ENCODE measurements at places on chromosomes 16 and 17.

- DNase-seq: no peak
Measured at GRCh38 chr16:25089351-25089750, 22.2 kb upstream of the LCMT1 start.

DNA sequence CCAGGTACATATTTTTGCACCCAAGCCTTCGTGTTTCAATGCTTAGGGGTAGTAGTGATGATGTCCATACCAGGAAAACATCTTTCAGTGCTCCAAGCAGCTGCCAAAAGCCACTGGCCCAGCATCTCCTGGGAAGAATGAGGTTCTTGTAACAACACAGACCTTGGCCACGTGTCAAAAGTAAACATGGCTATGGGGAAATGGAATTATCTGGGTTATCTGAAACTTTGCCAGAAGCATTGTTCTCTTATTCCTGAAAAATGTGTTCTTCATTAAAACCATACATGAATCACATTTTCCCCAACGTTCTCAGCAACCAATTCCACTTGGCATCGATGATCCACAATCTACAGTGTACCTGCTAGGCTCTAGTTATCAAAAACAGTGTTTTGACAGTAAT is 524.2 kb upstream of the EEF2KMT start:
- DNase-seq: no peak

GRCh38 chr16:58025351-58026138 is at the start of gene MMP15:
TSS of gene MMP15 (plus strand) at chr16:58025754. CDS start at chr16:58026351, 597 bp downstream.
- DNase-seq: no peak

DNA sequence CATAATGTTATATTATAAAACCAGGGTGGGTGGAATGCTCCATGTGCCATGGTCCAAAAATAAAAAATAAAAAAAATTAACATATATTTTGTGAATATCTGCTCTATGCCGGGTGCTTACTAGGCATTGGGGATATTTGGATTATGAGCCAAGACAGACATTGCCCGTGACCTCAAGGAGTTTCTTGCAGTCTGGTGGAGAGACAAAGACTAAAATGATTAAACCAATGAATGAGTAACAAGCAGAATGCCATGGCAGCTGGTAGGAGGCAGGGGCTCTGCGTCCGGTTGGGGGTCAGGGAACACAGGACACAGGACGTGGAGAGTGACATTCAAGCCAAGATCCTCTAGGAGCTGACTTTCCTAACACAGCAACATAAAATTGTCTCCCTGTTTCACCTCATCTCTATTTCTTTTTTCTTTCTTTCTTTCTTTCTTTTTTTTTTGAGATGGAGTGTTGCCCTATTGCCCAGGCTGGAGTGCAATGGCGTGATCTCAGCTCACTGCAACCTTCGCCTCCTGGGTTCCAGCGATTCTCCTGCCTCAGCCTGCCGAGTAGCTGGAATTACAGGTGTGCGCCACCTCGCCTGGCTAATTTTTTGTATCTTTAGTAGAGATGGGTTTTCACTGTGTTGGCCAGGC is 35.4 kb downstream of the RGS9 start:
- DNase-seq: no peak

DNA sequence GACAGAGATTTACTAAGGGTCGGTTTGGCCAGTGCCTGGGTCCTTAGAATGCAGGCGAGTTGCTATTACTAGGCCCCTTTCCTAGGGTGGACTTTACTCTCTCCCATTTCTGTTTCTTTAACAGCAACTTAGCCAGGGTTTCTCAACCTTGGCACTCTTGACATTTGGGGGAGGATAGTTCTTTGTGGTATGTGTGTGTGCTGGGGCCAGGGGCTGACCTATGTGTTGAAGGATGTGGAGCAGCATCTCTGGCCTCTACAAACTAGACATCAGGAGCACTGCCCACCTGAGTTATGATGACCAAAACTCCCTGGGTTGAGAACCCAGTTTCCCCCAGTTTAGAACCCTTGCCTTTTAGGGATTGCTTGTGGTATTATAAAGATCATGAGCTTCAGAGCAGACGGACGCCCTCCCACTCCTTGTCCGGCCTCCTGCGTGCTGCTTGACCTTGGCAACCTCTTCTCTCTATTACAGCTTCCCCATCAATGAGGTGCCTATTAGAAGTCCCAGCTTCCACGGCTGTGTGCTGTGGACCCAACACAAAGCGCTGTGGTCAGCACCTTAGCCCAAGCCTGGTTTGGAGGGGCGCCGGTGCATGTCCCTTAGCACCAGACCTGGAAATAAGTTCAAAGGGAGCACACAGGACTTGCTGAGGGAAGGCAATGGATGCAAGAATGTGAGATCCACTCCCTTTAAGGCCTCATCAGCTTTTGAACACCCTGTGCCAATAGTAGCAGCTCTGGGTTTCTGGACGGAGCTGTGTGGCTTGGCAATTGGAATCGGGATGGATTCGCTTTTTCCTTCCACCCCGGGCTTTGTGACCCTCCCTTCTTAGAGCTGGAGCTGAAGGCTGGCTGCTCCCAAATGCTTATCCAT is 239.2 kb upstream of the MAF start:
- DNase-seq: no peak

- no peak for DNase-seq
Measured at GRCh38 chr16:50281391-50282009, 15.1 kb downstream of the ADCY7 start.

GRCh38 chr17:28047806-28048205 is 5.3 kb downstream of the NLK start:
- no peak for DNase-seq

GRCh38 chr17:44887016-44887415 is 12.2 kb downstream of the EFTUD2 start:
- no peak for DNase-seq

DNA sequence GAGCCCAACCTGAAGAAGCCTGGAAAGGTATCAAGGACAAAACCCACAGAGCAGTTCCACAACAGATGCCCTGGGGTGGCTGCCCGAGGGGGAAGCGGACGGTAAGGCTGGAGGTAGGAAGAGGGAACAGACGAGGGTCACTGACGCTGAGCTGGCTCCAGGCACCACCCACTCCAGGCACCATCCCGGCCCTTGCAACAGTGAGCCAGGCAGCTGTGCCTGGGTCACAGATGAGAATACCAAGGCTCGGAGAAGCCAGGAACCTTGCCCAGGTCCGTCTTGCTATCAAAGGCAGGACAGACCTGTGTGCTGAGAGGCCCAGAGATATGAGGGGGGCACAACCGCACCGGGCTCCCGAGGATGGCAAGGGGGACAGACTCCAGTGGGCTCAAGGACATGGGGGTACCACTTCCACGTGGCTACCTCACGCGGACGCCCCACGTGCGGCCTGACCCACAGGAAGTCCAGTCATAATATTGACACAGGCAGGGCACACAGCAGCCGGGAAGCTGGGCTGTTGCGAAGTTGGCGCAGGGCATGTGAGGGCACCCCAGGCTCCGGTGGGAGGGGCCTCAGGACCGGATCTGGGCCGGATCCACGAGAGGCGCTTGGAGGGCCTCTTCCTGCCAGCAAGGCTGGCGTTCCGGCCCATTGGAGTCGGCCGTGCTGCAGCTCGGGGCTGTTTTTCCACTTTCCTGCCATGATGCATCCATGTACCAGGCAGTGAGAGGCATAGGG is 29.9 kb downstream of the PEMT start:
- DNase-seq: no peak

DNA sequence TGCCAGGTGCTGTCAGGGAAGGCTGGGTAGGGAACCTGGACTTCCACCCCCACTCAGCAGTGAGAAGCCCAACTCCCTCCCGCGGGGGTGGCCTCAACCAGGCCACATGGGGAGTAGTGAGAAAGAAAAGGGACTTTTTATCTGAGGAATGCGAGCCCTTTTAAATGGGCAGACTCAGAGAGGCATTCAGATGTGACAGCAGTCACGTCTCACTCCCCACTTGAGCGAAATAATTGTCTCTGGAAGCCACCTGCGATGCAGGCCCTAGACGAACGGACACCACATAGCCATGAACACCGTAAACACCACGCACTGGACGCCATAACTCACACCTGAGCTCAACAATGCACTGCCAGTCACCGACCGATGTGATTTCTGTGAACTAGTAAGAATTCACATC is 11.9 kb upstream of the CD300E start:
- DNase-seq: no peak

- DNase-seq: no peak
Measured at GRCh38 chr16:14667347-14668266, 26.5 kb downstream of the PLA2G10 start.

DNA sequence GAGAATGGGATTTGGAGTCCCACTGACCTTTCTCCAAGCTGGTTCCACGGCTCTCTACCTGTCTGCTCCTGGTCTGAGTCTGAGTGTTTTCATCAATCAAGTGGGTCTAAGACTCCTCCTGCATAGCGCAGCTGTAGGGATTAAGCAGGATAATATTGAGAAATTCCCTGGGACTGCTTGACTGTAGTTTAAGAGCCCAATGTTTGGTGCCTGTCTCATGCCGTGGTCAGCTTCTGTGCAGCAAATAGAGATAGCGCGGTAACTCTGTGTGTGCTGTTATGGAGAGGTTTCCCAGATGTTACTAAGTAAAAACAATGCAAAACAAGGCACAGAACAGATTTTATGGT is 21.4 kb downstream of the RPTOR start:
- DNase-seq: no peak

DNA sequence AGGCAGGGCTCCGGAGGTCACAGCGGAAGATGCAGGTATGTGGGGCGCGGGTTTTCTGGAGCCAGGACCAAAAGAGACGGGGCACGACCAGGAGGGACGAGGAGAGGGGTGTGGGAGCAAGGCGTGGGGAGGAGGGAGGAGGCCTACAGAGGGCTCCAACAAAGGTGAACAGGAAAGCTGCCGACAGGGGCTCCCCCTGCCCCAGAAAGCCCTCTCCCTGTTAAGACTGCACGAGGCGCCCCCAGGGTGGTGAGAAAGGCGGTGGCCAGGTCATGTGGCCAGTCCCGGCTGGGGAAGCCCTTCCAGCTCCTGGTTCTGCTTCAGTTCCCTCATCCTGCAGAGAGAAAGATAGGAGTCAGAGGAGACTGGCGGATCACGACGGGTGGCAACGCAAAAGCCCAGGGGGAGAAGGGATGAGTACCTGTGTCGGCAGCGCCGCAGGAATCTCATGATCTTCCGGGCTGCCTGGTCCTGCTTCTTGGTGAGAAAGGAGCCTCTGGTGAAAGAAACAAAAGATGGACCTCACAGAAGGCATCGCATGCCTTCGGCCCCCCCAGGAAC is 949 bp upstream of the SPAG7 start:
- no peak for DNase-seq

GRCh38 chr16:81424771-81425170 is 19.8 kb upstream of the CMIP start:
- DNase-seq: no peak

DNA sequence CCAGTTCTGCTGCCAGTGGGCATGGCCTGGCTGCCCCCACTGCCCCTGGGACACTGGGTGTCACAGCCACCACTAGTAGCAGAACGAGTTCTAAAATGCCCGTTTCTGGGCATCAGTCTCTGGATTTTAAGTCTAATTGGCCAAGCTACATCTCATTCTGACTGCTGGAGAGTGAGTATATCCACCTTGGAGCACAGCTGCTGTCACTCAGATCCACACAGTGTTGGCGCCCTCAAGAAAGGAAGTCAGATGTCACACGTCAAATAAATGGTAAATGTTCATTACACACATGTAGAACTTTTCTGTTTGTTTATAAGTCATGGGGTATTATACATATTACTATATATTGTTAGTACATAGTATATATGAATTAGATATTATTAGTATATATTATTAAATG is 19.4 kb downstream of the GNGT2 start:
- DNase-seq: no peak

DNA sequence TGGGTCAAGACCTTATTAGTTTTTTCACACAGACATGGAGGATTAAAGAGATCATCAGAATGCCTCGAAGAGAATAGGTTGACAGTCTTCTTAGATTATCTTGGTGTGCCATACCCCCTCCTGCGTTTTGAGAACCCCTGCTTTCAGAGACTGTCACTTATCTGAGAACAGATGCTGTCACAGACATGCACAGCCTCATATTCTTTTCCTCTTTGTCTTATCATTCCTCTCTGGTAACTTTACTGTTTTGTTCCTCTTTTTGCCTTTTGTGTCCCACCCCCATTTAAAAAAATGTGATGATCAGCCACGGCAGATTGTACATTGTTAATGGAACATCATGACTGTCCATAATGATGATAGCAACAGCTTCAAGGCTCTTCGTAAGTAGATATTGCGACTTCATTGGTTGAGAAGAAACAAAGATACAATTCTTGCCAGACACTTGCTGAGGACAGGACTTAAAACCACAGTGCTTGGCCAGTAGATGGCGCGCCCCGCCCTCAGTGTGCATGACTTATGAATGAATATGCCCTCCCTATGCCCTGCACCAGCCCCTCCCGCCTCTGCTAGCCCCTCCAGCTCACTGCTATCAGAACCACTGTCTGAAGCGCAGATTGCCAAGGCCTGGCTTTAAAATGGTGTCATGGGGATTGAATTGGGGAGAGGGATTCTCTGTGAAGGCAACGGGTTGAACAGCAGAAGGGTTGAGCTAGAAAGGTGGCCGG is 2.6 kb upstream of the PITPNC1 start:
- DNase-seq: no peak

GRCh38 chr17:2222901-2223616 is 80.5 kb downstream of the SMG6 start:
- DNase-seq: no peak

DNA sequence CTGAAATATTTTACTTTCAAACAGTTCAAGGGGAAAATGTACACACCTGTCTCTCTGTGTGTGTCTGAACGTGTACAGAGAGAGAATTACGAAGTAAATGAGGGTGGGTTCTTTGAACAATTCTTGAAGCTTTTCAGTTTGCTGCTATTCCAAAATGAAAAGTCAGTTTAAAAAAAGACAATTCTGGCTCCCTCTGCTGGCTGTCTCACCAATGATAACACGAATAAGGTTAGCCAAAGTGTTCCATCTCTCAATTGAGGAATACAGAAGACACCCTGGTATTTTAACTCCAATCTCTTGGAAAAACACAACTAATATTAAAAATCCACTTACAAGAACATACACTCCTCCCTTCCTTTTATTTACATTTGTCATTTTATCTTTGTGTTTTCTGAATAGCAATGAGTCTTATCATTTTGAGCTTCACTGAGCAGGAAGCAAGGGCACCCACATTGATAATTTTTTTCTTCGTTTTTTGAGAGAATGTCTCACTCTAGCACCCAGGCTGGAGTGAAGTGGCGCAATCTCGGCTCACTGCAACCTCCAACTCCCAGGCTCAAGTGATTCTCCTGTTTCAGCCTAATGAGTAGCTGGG is 20.5 kb downstream of the EFTUD2 start:
- DNase-seq: no peak

DNA sequence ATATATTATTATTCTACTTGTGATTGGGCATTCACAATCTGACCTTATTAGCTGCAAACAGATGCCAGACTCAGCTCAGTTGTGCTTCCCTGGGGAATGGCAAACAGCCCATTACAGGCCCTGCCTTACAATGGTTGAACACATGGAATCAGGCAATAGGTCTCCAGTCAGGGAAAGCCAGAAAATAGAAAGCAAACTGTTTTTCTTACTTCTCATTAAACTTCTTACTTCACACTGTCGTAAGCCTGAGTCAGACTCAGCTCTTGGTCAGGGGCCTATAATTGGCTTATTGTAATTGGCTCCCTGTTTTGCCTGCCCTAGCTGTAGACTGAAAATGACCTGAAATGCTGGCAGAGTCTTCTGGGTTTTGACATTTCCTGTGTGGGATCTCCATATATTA is 77.0 kb upstream of the CA10 start:
- no peak for DNase-seq

GRCh38 chr17:67482764-67483163 is 105.7 kb downstream of the PITPNC1 start:
- no peak for DNase-seq

GRCh38 chr17:75634754-75635609 is 1.7 kb downstream of the SMIM5 start:
- no peak for DNase-seq
